IPS DF 6.9 (cell line): ENCODE measurements at places on chromosomes 16 and 17.

DNA sequence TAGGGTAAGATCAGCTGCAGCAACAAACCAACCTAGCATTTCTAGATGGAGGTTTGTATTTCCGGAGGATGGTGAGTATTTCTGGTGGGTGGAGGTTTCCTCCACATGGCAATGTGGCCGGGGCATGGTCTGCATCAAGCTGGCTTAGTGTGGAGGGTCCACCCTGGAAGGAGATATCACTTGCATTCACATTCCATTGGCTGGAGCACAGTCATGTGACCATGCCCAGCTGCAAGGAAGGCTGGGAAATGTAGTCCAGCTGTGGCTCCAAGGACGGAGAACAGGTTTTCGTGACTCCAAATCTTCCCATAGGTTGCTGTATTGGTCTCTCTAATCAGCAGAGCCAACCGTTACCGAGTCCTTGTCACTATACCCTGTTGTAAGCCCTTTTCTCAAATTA, 68.7 kb downstream of the RAI1 start:
- DNase-seq: peak; percentile 89

- no peak for DNase-seq
Observed at GRCh38 chr17:73598212-73598611, 46.0 kb downstream of the SDK2 start.

GRCh38 chr16:10931977-10932632, 10.2 kb downstream of the DEXI start:
- DNase-seq: no peak

DNA sequence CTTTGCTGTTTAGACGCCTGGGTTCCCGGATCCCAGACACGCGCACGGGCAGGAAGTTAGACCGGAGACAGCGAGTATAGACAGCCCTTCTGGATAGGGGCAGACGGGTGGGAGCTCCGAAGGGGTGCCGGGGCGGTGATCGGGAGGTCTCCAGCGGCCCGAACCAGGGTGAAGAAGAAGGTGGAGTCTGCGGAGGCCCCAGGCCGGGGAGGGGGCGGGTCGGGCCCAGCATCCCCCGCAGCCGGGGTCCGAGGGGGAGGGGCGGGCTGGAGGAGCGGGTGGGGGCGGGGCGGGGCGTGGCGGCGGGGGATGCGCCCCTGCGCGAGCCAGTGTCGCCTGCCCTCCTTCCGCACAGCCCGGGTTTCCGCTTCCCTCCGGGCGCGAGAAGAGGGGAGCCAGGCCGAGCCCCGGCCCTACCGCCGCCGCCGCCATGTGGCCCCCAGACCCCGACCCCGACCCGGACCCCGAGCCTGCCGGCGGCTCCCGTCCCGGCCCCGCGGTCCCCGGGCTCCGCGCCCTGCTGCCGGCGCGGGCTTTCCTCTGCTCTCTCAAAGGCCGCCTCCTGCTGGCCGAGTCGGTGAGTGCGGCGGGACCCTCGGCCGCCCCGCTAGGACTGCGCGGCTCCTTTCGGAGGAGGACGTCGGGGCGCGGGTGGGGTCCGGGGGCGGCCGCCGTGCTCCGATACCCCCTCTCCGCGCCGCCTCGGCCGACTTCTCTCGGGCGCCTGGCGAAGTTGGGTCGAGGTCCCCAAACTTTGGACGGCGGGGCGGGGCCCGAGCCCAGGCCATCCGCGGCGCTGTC, at the start of gene CMTM3:
TSS of gene CMTM3 (plus strand) at position 329 of the 801 bp plus-strand sequence. CDS start at position 431, 102 bp downstream.
- DNase-seq: no peak

DNA sequence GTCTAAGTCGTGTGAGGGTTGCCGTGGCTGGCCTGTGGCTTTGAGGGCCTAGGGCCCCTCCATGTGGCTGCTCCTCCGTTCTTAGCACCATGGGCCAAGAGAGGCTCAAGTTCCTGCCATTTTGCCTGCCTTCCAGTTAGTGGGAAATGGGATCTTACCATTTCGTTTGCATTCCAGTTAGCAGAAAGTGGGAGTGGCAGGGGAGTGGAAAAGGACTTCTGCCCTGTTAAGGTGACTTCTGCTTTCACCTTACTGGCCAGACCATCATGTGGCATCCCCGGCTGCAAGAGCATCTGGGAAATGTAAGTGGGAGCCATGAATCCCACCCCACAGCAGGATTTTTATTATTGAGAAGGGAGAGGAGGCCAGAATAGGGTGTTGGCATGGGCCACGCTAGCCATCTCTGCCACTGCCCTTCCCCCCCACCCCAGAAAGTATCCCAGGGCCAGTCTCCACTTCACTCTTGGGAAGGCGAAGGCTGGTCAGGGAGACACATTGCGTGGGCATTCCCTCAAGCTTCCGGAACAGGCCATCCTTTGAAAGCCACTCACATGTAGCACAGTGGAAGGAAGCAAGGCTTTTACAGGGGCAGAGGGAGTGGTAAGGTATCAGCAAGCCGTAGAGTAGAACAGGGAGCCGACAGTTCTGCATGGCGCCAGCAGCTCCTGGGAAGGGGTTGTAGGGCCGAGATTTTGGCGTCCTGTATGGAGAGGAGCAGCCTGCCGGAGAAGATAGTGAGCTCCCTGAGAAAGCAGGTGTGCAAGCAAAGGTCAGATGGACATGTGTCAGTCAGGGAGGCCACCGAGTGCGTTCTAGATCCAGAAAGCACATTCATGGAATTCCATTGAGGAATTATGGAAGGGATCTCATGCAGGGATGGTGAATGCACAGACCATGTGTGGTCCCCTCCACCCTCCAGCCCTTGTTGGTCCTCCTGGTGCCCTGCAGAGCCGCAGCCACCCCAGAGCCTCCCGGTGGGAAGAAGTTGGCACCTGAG, 33.4 kb downstream of the CMIP start:
- no peak for DNase-seq
